ENCODE measurements at places on chromosomes 3 and 15.

GRCh38 chr15:92780843-92781242 is 119.3 kb upstream of the CHD2 start:
- no peak for DNase-seq

GRCh38 chr3:144127014-144127413 is 155.4 kb downstream of the DIPK2A start:
- no peak for DNase-seq

DNA sequence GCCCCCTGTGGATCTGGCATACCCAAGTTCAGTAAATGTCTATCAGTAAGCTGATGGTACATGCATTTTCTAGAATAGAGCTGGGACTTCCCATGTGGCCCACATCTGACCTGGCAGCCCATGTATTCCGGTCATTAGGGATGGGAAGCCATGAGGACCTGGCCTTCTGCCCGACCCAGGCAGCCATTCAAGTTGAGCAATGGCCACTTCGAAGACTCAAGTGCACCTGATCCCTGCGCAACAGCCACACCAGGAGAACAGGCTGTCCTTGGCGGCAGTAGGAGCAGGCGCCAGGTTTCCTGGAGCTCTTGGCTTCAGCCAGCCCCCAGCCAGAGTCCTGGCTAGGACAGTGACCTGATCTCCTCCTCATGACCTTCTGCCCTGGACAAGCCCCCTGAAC is 14.6 kb downstream of the HEMK1 start:
- DNase-seq: no peak

GRCh38 chr3:66220066-66220465 is 735 bp upstream of the SLC25A26 start:
- no peak for DNase-seq

DNA sequence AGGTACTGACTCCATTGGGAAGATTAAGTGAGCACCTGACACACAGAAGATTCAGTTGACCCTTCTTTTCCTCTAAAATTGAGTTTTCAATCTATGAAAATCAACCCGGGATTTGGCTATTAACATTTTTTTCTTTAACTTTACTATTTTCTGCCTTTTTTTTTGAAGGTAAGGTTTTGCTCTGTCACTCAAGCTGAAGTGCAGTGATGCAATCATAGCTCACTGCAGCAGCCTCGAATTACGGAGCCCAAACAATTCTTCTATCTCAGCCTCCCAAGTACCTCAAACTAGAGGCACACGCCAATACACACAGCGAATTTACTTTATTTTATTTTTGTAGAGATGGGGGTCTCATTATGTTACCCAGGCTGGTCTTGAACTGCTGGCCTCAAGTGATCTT is 1029.5 kb downstream of the MCTP2 start:
- DNase-seq: no peak

GRCh38 chr3:159923956-159924355 is 64.7 kb upstream of the IL12A start:
- DNase-seq: no peak

- DNase-seq: no peak
Measured at GRCh38 chr3:126664591-126665214, 9.8 kb upstream of the TXNRD3 start.

- DNase-seq: no peak
Measured at GRCh38 chr3:40166997-40167396, 142.5 kb upstream of the EIF1B start.

DNA sequence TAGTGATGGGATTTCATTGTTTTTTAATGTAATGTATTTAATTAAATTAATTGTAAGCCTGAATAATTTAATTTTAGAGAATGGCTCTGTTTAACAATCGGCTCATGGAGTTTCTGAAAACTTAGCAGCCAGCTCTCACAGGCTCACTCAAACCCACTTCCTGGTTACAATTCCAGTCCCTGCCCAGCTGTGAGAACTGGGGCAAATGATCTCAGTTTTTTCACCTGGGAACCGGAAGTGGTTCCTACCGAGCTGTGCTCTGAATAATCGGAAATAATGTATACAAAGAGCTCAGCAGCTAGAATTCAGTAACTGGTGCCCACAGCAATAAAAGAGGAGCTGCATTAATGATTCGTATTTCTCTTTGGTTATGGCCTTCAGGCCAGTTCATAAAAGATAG is 244.3 kb upstream of the MCTP2 start:
- no peak for DNase-seq

DNA sequence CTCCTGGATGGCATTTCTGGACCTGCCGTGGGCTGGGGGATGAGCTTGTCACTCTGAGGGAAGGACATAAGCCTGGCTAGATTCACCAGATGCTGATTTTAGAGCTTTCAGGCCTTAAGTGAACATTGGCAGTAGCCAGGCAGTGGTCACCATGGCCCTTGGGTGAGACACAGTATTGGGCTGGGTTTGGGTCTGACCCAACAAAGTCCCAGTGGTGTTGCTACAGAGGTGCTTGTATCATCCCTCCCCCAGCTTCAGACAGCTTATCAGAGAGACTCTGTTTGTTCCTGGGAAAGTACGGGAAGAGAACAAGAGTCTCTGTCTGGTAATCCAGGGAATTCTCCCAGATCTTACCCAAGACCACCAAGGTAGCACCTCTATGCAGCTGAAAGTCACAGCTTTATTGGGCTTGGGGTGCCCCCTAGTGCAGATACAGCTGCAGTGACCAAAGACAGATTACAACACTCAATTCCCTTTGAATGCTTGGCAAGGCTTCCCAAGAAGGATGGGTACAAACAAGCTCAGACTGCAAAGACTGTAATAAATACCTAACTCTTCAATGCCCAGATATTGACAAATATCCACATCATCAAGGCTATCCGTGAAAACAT is 9.8 kb upstream of the RUVBL1 start:
- DNase-seq: peak; percentile 8

DNA sequence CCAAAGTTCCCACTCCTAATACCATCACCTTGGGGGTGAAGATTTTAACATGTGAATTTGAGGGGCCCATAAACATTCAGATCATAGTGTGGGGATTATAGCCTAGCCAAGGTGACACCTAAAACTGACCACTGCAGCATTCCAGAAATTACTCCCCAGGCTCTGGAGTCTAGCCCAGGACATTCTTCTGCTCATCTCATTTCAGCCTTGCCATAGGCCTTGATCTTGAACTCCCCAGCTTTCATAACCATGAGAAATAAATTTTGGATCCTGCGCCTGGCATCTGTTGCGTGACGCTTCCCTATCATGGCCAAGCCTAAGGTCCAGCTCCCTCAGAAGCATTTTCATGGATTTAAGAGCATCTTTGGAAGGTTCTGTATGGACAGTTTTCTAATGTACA is 502.9 kb upstream of the THBS1 start:
- no peak for DNase-seq

DNA sequence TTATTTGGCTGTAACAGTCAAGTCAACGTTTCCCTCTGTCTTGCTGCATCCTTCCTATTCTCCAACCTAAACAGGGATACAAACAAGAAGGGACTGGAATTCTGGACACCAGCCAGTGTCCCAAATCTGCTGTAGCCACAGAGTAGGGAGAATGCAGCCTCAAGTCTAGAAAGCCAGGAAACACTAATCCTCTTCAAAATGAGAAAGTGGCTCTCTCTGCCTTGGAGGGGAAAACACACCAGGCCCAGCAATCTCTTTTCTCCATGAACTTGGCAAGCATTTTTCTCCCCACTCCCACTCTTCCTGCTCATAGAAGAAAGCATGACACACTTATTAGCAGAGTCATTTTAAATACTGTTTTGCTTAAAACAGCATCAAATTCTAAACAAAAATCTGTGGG is 781.7 kb downstream of the SQOR start:
- no peak for DNase-seq

DNA sequence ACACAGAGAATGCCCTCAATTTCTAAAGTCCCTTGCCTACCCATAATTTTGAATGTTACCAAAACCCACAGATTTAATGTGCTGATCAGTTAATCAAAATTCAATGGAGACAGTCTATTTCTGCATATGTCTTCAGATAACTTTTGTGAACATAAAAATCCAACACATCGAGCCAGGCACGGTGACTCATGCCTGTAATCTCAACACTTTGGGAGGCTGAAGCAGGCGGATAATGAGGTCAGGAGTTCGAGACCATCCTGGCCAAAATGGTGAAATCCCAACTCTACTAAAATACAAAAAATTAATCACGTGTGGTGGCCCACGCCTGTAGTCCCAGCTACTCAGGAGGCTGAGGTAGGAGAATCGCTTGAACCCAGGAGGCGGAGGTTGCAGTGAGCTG is 49.3 kb downstream of the PEAK1 start:
- DNase-seq: no peak

DNA sequence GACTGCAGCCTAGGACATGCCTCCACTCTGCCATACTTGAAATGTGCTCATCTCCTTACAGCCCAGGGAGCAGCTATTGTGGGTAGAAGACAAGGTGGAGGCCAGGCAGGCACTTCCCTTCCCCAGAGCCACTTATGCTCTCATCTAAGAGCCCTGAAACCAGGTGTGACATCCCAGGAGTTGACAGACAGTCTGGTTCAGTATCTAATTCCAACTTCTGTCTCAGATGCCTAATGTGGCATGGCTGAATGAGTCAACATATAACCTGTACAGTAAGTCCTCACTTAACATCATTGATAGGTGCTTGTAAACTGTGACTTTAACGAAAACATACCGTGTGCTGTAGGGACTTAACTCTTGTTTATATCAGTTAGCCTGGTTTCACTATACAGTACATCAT is 1.2 kb upstream of the CAPN3 start:
- DNase-seq: no peak

DNA sequence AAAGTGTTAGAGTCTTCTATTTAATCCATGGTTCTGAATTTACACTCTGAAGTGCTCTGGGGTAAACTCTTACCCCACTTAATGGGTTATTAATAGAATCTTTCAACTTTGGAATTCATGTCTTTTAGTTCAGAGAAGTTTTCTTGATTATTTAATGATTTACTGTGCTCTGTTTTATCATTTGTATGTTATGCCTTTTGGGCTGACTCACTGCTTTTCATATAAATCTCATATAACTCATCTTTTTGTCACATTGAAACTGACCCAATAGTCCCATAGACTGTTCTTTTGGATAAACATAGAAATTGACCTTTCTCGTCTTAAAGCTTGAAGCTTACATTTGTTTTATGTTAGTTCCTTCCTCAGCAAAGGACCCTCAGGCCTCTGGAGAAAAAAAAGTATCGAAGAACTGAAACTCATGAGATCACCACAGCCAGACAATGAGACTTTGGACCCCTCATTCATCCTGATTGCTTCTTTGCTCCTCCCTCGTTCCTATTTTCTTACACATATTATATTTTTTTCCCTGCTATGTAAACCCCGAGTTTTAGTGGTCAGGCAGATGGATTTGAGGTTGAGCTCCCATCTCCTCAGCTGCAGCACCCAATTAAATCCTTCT is 229.1 kb upstream of the CBLB start:
- no peak for DNase-seq

DNA sequence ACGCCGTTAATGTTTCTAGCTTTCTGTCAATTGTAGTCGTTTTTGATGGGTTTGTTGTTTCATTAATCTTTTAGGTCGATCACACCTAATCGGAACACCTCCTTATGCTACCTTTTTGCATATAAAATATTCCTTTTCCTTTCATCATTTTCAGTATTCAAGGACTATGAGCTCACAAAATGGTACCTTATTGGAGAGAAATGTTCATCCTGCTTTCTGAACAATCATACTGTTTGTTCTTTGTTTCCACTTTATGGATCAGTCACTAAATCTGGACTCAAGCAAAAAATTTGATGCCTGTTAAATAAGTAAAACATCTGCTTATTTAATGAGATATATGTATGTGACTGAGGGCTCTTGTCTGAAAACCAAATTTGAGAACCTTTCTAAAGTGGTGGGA is 1.1 kb downstream of the KIF15 start:
- DNase-seq: no peak

GRCh38 chr15:65791335-65792137 is 557 bp downstream of the DENND4A start:
- DNase-seq: peak; percentile 46

All from T-helper 22 cell (primary cell).